Stomach (tissue), 19 donors: ENCODE measurements at places on chromosomes 7 and 10. TPM values are rescaled to one million over a fixed set of nuclear protein-coding genes. Genes with fewer than 3 reads are reported as not detected.

Gene AKR1C4
- total RNA-seq: not detected

Gene HSPA12A
- total RNA-seq: 5.4 TPM

Gene PIP
- not detected for total RNA-seq

Gene INHBA
- 3.5 TPM for total RNA-seq
